Activated CD8-positive, alpha-beta T cell treated with anti-CD3 and anti-CD28 coated beads for 36 hours (primary cell): ENCODE measurements at places on chromosomes 2 and 18.

DNA sequence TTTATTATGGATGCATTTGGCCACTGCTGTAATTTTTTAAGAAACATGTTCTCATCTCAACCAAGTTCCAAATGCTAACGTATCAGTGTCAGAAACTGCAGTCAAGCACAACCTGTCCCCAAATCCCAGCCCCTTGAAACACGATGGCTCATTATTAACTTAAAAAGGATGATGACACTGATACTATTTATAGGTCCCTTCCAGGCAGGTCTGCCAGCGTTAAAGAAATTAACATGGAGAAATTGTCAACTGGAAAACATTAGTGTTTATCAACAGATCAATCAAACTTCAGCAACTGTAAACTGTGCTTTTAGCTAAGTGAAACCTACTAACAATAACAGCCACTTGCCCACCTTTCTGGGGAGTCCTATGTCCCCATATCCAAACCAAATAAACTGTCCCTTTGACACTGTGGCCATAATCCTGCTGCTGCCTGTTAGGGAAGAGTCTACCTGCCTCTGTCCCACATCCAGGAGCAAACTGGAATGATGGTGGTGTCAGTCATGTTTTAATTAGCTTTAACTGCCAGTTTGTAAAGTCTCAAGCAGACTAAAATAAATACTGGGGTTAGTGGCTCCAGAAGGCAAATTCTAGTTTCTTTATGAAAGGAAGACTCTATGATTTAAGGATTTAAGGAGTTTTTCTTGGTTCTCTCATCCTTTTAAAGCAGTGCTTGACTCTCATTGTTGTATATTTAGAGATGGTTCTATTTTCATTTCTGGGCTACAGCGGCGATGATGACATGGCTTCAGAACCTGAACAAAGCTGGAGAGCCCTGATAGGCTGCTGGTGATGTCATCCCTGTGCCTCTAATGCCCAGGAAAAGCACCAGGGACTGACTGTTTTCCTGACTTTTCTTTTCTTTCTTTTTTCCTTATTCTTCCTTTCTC lies 583.6 kb upstream of the PIK3C3 start:
- DNase-seq: no peak

- DNase-seq: no peak
Observed at GRCh38 chr2:71831193-71831577, 316.5 kb downstream of the CYP26B1 start.

DNA sequence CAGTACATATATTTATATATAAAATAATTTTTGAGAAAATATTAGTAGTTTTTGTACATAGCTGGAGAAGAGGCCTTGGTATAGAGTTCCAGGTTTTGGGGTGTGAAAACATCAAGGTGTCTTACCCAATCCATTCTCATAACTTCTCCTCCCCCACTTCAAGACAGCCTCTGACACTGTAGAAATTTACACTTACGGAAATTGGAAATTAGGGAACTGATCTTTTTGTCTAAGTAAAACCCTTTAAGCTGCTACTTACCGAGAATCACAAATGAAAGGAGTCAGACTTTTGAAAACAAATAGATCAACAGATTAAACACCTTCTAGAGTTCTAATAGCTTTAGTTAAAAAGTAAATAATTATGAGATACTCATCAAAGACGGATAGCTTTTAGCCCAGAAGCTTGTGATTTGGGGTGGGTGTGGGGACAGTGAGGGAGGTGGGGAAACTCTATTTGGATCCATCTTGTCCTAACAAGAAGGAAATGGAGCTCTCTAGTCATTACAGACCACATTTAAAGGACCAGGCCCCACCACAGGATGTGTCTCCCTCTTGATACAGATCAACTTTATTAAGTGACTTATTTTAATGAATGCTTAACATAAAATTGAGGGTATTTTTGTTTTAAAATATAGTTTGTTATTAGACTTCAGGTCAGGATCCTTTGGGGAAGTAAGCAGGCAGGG lies 11.1 kb upstream of the FBXO11 start:
- no peak for DNase-seq

DNA sequence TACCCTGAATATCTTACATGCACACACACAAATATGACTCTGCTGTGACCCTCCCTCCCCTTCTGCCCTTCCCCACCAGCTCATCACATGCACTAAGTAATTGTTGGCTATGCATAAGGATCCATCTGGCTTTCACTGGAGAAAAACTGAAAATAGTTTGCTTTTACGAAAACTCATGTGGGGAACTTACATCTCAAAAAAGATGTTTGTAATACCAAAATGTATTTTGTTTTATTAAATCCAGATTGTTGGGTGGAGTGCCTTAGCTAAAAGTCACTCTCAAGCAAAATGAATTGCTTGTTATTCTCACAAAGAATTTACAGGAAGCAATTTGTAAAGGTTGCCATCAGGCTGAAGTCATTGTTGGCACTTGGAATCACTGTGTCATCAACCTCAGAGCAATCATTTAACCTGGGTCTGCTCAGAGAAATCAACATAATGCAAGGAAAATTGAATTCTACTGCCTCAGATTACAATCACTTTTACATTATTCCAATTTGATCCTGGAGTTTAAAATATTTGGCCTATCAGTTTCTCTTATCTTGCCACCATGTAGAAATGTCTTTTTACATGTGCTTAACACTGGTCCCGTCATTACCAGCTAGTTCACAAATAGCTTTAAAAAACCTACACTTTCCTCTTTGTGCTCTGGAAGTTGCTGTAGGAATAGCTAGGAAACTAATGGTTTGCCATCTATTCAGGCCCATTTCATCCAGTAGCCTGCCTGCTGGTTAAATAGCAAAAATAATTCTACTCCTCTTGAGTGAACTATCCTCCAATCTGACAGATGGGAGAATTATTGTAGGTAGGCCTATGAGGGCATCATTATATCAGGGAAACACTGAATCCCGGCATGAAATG lies 90.3 kb upstream of the TMEM17 start:
- no peak for DNase-seq

- DNase-seq: no peak
Observed at GRCh38 chr2:240172071-240172895, 31.8 kb upstream of the OTOS start.

DNA sequence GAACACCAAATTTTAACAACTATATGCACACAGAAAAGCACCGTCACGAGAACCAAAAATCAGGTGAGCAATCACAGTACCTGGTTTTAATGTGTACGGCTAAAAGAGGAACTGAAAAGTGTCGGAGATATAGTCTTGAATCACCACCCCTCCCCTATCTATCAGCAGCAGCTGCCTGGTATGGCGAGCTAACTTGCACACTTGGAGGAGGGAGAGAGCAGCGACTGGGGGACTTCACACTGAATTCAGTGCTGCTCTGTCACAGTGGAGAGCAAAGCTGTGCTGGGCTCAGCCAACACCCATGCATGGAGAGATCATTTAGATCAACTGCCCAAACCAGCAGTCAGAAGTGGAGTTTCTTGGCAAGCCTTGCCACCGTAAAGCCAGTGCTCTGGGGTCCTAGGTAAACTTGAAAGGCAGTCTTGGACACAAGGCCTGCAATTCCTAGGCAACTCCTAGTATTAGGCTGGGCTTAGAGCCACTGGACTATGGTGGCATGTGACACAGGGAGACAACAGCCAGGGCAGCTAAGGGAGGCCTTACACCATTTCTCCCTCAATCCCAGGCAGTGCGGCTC lies 89.2 kb upstream of the CD226 start:
- DNase-seq: no peak

DNA sequence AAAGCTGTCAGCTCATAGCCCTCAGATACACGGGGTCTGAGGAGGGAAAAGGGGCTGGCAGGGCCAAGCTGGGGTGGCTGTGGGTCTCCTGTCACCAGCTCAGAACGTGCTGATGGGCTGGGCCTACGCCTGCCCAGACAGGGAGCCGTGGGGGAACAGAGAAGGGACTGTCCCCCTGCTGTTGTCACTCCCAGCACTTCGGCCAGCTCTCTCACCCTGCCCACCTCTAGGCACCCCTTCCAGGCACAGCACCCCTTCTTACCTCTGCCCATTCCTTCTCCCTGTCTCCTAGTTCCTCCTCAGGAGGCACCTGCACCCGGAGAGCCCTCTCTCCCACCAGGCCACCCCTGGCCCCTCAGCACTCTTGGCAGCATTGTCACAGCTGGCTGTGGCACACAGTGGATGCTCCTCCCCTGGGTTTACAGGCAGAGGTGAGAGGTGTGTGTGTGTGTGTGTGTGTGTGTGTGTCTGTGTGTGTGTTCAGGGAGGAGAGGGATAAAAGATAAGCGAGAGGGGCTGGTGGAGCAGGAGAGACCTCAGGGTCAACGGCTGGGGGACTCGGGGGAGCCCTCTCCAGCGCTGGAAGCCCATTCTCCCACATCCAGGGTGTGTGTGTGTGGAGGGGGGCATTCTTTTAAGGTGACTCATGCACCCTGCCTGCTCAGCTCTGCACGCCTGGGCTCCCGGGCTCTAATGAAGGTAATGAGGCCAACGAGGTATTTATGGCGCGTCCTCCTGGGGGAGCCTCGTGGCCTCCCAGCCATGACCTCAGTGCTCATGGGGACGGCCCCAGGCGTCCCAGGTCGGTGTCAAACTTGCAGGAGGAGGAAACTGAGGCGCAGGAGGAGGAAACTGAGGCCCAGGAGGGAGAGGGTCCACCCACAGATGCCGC lies 66.1 kb upstream of the SMAD7 start:
- no peak for DNase-seq

DNA sequence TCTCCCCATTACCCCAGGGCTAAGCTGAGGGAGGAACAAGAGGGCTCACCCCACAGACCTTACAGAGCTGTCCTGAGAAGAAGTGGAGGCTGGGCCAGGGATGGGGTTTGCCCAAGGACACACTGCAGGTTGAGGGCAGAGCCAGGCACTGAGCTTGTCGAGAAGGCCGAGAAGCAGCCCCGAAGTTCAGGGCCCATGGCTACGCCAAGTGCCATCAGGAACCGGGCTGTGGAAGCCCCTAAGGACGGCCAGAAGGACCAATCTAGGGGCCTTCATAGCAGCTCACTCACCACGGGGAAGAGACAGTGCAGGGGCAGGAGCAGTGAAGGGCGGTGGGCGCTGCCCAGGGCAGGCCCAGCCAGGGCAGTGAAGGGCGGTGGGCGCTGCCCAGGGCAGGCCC lies 18.6 kb upstream of the AGXT start:
- DNase-seq: no peak

DNA sequence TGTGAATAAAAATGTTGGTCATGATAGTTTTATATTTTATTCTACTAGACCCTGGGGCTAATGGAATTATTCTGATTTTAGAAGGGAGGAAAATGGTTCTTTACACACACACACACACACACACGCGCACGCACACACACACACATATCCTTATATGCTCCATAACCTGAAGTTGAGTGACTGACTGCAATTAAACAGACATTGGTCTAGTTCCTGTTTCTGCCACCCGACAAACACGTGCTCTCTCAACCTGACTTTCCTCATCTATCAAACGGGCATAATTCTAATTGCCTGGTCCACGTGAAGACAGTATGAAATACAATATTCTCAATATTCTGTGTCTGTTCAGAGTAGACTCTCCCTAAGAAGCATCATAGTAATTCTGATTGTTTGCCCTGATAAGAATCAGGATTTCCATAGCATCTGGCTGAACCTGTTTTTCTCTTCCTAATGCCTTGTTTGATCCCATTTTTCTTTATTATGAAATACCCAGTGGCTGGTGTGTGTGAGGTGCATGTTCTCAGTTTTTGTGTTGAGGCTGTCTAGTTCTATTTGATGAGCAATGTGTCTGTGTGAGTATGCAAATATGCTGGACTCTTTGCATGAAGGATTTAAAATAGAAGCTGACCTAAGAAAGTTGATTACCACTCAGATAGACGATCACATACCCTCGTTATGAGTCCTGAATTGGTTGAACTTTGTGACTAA lies 51.0 kb downstream of the SETBP1 start:
- DNase-seq: no peak

GRCh38 chr18:9101730-9102507 lies 580 bp upstream of the NDUFV2 start:
- no peak for DNase-seq

GRCh38 chr18:71873695-71874094 lies 670.4 kb downstream of the CBLN2 start:
- no peak for DNase-seq

DNA sequence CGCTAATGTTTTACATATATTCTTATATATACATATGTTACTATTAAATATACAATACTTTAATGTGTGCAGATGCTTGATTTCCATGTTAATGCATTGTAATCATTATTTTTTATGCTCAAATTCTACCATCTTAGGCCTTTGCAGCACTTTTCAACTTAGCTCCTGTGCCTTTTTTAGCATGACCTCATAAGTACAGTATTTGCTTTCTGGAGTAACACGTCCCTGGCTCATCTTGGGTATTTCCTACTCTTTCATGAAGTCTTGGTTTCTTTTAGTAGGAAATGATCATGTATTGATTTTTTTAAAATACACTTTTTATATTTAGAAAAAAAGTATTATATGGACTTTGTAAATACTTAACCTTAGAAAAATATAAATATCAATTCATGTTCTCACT lies 36.5 kb downstream of the CAB39 start:
- DNase-seq: no peak

DNA sequence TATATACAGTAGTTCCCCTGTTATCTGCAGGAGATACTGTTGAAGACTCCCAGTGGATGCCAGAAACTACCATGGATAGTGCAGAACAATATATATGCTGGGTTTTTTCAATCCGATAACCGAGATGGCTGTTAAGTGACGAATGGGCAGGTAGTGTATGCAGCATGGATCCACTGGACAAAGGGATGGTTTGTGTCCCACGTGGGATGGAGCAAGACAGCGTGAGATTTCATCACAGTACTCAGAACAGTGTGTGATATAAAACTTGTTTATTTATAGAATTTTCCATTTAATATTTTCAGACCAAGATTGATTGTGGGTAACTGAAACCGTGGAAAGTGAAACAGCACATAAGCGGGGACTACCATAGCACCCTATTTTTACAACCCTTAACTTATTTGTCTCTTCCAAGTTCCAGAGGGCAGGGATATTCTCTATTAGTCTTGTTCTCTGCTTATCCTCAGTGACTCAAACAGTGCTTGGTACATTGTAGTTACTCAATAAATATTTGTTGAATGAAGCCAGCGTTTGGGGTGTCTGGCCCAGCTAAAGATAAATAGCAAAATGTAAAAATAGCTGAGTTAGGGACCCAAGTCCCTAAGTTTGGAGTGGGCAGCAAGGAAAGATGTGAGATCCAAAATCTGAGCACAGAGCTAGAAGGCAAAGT lies 50.0 kb downstream of the RHBDD1 start:
- DNase-seq: no peak

DNA sequence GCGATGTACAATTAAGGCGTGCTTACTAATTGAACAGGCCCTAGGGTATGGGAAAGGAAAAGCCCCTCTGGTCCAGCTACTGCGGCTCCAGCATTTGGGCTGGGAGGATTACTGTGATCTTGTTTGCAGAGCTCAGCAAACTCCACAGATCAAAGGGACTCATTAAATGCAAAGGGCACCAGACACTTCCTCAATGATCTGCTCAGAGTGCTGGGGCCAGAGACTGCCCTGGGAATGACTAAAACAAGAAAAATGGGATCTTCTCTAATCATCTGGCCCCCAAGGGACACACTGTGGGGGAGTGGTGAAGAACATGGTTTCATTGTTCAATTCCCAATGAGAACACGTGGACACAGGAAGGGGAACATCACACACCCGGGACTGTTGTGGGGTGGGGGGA lies 85.0 kb downstream of the MARCHF4 start:
- DNase-seq: no peak
